ENCODE measurements at places on chromosomes 12 and 14. TPM values are rescaled to one million over a fixed set of nuclear protein-coding genes. Genes with fewer than 3 reads are reported as not detected.

DNA sequence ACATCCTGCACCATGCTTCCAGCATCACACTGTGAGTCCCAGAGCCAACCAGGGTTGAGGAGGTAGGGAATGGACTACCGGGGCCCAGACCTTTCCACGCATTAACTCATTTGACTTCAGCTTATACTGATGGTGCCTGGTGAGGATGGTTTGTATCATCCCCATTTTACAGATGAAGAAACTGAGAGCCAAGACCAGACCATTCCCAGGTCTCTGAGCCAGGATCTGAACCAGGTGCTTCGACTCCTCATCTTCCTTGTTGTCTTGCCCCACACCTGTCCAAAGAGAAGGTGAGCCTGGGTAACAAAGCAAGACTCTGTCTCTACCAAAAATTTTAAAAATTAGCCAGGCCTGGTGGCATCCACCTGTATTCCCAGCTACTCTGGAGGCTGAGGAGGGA lies 64.4 kb downstream of the MVK start:
- no peak for DNase-seq

DNA sequence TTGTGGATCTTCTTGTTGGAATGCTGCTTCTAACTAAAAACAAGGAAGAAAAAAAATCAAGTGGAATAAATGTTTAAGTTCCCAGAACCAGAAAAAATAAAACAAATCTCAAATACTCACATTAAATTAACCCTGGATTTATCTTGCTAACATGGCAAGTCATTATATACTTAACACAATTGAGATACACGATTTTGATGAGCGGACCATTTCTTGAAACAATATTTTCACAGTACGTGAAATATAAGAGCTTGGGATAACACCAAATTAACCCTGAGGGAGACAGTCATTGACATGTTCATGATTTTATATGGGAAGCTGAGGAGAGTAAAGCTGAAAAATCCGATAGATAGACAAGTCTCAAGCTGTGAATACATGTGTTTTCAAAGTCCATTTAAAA lies 128.6 kb downstream of the PTCSC3 start:
- DNase-seq = no peak

GRCh38 chr12:49665384-49665783 lies 41.8 kb downstream of the FMNL3 start:
- no peak for DNase-seq

- DNase-seq = no peak
These were observed 498 bp downstream of the GMFB start for GRCh38 chr14:54488318-54488645.

- DNase-seq = no peak
These were observed 2.4 kb downstream of the AGAP2 start for GRCh38 chr12:57735952-57736740.

GRCh38 chr14:72755766-72756165 lies 138.1 kb downstream of the DPF3 start:
- no peak for DNase-seq

DNA sequence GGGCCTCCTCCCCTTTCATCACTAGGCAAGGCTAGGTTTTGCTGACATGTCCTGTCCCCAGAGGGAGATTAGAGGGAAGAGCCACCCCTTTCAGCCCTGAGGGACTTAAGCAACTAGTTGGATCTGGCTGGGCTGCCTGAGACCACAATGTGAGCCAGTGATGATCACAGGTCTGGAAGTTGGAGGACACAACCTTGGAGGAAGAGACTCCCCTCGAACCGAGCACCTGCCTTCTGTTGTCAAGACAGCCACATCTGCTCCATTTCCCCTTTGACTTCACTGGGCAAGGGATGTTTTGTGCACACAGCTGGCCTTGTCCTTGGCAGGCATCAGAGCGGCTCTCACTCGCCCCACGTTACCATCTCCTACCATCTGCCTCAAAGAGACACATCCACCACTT lies 31.4 kb downstream of the MVK start:
- DNase-seq = no peak

P2RX7 gene
- 4.2 TPM for total RNA-seq

CPNE6 gene
- total RNA-seq = not detected

BTBD6 gene
- total RNA-seq = 64.6 TPM

SYNDIG1L gene
- not detected for total RNA-seq

PHETA1 gene
- total RNA-seq = 19.5 TPM

Measured in glomerular endothelial cell (primary cell).